Osteoblast (primary cell): ENCODE measurements at places on chromosomes 12 and 14. TPM values are rescaled to one million over a fixed set of nuclear protein-coding genes. Genes with fewer than 3 reads are reported as not detected.

GRCh38 chr12:66398931-66399910 is 96.9 kb downstream of the HELB start:
- no peak for DNase-seq

DNA sequence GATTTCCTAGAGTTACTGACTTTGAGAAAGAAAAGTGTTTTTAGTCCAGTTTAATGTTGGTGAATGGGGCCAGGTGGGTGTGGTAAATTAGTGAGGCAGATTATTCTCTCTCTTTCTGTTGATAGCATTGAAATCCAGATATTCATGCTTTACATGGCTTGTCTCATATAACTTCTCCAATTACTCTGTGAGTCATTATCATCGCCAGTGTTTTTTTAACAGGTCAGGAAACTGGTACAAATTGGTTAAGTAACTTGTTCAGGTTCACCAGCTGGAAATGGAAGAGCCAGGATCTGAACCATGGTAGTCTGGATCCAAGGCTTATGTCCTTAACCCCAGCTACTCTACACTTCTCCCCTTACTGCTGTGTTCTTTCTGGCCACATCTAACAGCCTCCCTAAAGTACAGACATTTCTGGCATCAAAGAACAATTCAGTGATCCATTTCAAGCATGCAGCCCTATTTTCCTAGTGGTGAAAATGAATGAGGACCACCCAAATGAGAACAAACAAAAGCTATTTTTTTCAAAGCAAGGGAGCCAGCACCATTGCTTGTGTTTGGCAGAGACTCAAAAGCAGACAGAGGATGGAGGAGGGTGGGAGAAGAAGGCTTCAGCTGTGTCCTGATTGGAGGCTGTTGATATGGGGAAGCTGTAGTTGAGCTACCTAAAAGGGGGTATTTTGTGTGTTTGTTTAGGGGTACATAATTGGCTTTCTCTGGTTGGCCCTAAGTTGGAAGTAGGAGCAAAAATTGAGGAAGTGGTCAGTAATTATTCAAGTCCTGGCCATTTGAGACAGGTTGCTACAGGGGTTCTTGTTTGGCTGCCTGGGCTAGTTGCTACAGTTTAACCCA is 1.7 kb downstream of the IRAK3 start:
- DNase-seq, result no peak

- no peak for DNase-seq
These were observed 1640.0 kb upstream of the SEL1L start for GRCh38 chr14:83173687-83174086.

GRCh38 chr12:106204312-106204711 is 43.5 kb downstream of the CKAP4 start:
- DNase-seq, result no peak

GRCh38 chr12:4115570-4115969 is 158.0 kb upstream of the CCND2 start:
- peak; percentile 15 for DNase-seq

DNA sequence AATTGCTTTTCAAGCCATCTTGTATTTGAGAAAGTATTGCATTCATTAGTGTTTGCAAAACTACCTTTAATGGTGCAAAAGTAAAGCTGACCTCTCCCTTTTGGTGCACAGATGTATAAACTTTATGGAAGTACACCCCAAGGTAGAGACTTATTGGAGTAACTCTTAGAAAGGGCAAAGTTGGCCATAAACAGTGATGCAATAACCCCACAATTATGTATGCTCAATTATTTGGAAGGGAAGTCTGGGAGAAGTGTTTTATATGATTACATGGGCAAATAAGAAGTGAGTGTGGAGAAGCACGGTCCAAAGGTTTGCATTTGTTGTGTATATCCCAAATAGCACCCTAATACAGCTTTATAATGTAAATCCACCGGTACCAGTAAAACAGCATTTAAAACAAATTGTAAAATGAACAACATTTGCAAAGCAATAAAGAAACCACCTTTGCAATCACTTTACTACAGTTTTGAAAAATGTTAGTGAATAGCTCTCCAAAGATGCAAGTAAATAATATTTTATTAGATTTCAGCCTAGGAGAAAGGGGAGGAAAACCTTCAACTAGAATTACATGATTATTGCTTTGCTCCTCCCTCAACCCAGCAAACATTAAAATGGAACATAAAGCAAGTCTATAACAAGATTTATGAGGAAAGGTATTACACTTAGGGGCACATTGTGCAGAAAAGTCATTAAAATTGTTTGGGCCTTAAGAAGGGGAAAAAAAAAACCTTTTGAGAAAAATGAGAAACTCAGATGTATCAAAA is 70.5 kb downstream of the HMGA2 start:
- DNase-seq, result no peak

GRCh38 chr12:26331960-26332359 is 136.6 kb downstream of the SSPN start:
- DNase-seq, result no peak

DNA sequence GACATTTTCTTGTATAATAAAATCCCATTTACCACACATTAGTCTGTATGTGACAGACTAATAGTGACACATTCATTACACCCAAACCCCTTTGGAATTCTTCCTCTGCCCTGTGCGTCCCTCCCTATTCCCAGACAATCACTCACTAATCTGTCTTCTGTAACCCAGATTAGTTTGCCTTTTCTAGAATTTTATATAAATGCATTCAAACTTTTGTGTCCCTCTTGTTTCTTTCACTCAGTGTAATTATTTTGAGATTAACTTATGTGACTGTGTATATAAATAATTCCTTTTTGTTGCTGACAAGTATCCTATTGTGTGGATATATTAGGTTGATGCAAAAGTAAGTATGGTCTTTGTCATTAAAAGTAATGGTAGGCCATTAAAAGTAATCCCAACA is 27.6 kb upstream of the HIP1R start:
- no peak for DNase-seq

GRCh38 chr12:3319723-3320492 is 171.1 kb upstream of the PRMT8 start:
- DNase-seq, result peak; percentile 72

Gene FAM181A
- not detected in 2 replicates for total RNA-seq
